ENCODE measurements at places on chromosomes 16 and 17.

GRCh38 chr17:21085707-21086106 is 41.1 kb upstream of the DHRS7B start:
- no peak for DNase-seq

GRCh38 chr17:81043725-81044427 is 8.9 kb downstream of the BAIAP2 start:
- no peak for DNase-seq

DNA sequence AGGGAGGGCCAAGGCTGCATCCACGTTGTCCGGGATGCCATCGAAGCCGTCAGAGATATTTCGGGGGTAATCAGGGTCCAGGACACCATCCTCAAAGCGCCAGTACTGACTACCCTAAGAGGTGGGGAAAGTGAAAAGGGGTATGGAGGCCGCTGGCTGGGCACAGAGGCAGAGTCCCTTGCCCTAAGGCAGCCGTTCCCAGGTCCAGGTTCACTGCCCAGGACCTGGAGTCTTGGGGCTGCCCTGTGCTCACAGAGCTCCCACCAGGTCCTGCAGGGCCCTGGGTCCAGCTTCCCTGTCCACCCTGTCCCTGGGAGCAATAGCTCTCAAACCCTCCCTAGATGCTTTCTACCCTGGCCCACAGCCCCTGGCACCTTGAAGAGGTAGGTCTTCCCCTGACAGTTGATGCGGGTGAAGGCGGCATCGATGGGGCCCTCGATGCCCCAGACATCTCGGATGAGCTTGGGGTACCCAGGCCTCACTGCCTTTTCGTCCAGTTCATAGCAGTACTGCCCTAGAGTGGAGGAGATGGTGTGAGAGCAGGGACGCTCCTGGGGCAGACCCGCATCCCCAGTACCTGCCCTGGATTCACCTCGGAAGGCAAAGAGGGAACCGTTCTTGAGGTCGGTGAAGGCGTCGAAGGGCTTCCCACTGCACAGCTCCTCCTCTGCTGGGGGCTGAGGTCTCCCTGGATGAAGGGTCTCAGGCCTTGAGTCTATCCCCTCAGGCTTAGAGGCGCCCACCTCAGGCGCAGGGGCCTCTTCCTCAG is 1.0 kb downstream of the VTN start:
- DNase-seq: no peak

GRCh38 chr17:2244545-2245525 is 58.8 kb downstream of the SMG6 start:
- DNase-seq: peak; percentile 87

DNA sequence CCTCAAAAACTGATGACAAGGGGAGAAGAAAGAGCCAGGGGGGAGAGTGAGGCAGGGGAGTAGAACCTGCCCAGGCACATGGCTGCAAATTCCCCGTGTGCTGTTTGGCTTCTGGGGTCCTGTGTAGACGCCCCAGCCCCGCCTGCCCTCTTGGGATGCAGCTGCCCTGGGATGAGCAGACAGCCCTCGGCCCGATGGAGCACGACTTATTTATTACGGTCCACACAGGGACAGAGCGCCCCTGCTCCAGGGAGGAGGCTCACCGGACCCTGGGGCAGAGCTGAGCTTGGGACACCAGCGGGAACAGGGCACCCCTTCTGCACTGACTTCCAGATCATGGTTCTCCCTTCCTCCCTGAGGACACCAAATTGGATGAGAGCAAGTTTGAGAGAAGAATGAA is 9.1 kb downstream of the LDHD start:
- no peak for DNase-seq

DNA sequence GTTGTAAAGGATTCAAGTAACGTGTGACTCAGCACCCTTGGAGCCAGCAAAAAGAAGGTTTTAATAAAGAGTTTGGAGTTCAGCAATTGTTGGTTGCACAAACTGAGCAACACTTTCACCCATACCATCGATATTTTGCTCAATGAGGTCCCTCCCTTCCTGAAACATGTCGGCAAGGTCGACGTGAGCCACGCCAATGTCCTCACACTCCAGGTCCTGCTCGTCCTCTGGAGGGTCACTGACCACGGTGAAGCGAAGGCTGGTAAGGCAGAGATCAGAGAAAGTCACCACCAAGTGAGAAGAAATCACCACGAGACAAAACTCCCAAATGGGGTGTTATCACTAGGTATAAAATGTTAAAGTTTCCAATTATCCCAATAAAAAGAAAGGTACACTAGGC is 98.3 kb downstream of the RPGRIP1L start:
- DNase-seq: no peak

DNA sequence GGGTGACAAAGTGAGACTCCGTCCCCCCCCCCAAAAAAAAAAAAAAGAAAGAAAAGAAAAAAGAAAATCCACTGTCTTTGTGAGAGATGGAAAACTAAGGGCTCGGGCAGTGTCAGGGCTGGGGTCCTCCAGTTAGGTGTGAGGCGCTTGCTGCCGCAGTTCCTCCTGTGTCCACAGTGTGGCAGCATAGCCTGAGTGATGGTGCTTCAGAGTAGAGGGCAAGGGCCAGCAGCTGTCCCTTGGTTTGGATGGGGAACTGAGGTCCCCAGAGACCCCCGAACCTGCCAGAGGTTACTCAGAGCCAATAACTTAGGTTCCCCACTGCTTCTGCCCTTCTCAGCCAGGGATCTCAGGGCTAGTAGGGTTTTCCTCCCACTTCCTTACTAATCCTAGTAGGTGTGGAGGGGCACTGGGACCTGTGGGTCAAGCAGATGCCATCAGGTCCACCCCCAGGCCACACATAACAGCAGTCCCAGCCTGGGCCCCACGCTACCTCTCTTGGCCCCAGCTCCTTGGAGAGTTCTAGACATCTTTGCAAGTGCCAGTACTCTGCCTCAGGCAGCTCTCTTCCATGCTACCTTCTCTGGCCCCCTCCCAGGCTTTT is 7.9 kb upstream of the LLGL1 start:
- DNase-seq: peak; percentile 85

DNA sequence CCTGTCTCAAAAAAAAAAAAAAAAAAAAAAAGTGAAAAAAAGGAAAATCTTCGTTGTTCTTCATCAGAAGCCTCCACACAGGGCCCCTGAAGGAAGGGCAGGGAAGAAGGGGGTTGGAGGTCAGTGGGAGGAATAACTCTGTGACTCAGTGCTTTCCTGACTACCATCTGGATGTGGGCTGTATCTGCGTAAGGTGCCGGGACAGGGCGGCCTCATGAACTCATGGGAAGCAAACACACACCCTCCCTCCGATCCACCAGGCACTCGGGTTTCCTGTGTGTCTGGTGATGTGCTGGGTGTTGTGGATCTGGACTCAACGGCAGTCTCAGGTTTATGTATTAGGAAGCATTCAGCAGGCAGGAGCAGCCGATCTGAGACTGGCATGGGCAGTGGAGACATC is 691.6 kb downstream of the WWOX start:
- DNase-seq: peak; percentile 27

GRCh38 chr17:49581648-49581998 is 6.0 kb downstream of the NXPH3 start:
- no peak for DNase-seq

DNA sequence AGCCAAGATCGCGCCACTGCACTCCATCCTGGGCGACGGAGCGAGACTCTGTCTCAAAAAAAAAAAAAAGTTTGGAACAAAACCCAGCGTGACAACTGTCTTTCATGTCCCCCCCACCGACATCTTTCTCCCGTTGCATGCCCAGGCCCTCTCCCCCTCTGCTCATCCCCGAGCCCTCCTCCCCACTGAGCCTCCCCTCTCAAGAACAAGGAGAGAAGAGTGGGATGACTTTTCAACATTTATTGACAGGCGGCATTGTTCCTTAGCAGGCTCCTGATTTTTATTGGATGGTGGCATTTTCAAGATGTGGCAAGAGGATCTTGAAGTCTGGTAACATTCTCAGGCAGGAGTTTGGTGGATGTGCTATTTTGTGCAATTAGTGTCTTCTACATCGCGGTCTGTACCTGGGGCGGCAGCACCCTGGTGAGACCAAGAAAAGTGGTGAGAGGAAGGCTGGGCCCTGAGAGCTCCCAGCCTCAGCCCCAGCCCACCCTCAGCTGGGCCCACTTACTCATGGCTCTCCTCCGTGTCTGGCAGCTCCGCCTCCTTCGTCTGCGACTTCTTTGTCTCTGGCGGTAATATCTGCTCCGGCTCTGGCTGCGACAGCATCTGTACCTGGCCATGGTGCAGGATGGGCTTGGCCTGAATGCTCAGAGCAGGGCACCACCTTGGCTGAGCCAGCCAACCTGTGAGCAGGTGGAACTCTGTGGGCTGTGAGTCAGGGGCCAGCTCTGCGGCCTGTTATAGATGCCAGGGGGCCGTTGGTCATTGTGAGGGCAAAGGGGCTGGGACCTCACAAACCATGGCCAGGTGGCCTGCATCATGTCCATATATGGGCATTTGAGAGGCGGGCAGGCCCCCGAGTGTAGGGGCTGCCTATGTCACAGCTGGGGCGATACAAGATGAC is at the start of gene PRM1:
Gene PRM1, minus strand, starts transcription at position 715 of the 907 bp plus-strand sequence. Its CDS starts 92 bp downstream, at position 623.
- no peak for DNase-seq

- DNase-seq: no peak
Observed at GRCh38 chr17:37742762-37743611, 1.9 kb downstream of the HNF1B start.

GRCh38 chr16:55711959-55712876 is 56.4 kb downstream of the SLC6A2 start:
- peak; percentile 66 for DNase-seq

- no peak for DNase-seq
Observed at GRCh38 chr17:55286681-55287589, 22.2 kb downstream of the HLF start.

- DNase-seq: no peak
Observed at GRCh38 chr16:66508248-66508913, 41.5 kb downstream of the TK2 start.

DNA sequence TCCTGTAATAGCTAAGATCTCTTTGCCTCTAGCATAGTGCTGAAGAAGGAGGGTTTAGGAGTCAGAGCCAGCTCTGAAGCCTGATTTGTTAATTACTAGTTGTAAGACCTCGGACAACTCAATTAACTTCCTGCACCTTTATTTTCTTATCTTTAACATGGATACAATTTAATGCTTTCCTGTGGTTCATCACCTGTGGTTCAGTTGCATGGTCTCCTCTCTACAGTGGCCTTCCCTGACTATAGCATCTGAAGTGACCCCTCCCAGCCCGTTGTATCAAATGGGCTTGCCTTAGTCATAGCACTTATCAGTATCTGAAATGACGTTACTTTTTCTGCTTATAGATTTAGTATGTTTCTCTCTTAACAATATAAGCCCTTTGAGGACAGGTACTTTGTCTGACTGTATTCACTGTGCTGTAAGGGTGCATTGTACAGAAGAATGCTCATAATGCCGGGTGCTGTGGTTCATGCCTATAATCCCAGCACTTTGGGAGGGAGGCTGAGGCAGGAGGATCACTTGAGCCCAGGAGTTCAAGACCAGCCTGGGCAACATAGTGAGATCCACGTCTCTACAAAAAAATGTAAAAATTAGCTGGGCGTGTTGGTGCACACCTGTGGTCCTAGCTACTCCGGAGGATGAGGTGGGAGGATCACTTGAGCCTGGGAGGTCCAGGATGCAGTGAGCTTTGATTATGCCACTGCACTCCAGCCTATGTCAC is 2.6 kb upstream of the NDE1 start:
- DNase-seq: no peak

GRCh38 chr17:21211825-21212479 is 2.0 kb downstream of the TMEM11 start:
- DNase-seq: no peak

DNA sequence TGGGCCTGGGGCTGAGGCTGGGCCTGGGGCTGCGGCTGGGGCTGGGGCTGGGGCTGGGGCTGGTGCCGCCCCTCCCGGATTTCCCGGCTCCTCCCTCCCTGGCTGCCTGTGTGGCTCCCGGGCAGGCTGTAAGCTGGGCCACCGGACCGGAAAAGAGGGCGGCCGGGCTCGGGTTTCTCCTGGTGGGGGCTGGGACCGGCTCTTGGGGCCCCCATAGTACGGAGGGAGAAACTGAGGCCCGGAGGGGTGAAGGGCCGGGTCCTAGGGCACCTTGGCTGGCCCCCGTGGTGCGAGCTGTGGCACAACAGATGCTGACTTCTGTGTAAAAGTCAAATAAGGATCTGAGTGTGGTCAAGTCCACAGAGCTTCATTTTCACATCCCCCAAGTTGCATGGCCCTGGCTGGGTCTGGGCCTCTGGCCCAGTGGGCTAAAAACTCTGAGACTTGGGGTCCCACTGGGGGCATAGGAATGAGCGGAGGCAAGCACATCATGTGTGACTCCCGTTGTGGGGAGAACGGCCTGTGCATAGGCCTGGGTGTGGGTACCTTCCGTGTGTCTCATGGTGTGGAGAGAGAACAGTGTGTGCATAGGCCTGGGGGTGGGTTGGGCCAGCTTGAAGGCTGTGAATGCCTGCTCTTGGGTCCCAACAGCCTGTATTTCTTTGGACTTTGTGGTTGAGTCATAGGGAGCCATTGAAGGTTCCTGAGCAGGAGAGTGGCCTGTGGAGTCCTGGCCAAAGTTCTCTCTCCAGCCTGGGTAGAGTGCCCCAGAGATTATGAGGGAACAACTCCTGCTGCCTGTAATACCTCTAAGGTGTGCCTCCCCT is 123.9 kb upstream of the CIBAR2 start:
- no peak for DNase-seq

- DNase-seq: no peak
Observed at GRCh38 chr17:40539711-40540411, 25.4 kb downstream of the CCR7 start.

- no peak for DNase-seq
Observed at GRCh38 chr17:43935926-43936261, 6.4 kb downstream of the PPY start.

GRCh38 chr17:27552276-27552732 is 78.7 kb upstream of the LGALS9 start:
- no peak for DNase-seq

- DNase-seq: peak; percentile 97
Observed at GRCh38 chr17:68247445-68248198, at the start of gene AMZ2. AMZ2 (plus strand) TSS chr17:68248043; CDS start chr17:68250188, 2,145 bp downstream.

DNA sequence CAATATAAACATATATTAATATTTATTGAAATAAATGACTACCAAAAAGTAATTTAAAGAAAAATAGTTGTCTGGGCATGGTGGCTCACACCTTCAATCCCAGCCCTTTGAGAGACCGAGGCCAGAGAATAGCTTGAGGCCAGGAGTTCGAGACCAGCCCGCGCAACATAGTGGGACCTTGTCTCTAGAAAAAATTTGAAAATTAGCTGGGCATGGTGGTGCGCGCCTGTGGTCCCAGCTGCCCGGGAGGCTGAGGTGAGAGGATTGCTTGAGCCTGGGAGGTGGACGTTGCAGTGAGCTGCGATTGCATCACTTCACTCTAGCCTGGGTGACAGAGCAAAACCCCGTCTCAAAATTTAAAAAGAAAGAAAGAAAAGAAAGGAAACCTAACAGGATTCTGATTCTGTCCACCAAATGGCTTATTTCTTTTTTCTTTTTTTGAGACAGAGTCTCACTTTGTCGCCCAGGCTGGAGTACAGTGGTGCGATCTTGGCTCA is 3.4 kb upstream of the BPTF start:
- DNase-seq: no peak
